ENCODE measurements at places on chromosomes 12 and 14. TPM values are rescaled to one million over a fixed set of nuclear protein-coding genes. Genes with fewer than 3 reads are reported as not detected.

The RIPK3 gene
- 9.9 TPM for total RNA-seq

The KRT83 gene
- total RNA-seq: not detected

The PIWIL1 gene
- total RNA-seq: not detected

The GUCY2C gene
- total RNA-seq: not detected

The MYH6 gene
- not detected for total RNA-seq

The ADGRD1 gene
- 2.3 TPM for total RNA-seq

The PHETA1 gene
- total RNA-seq: 2.7 TPM

The CMKLR1 gene
- 0.52 TPM for total RNA-seq

The ZDHHC17 gene
- total RNA-seq: 75.5 TPM

The KLRF1 gene
- 27.0 TPM for total RNA-seq

The SAMD4A gene
- 2.0 TPM for total RNA-seq

The ETFRF1 gene
- total RNA-seq: 67.5 TPM

The NEK9 gene
- total RNA-seq: 33.3 TPM

The MAP1LC3B2 gene
- 1.9 TPM for total RNA-seq

The REP15 gene
- not detected for total RNA-seq

The SELPLG gene
- 36.8 TPM for total RNA-seq

The SERPINA3 gene
- not detected for total RNA-seq

The RNASE3 gene
- total RNA-seq: 2.2 TPM

The IRAK3 gene
- total RNA-seq: 57.5 TPM

The VWF gene
- 0.63 TPM for total RNA-seq

The LTBP2 gene
- 0.42 TPM for total RNA-seq

The TAS2R43 gene
- total RNA-seq: not detected

The KLRK1 gene
- total RNA-seq: 41.9 TPM

The IL31 gene
- not detected for total RNA-seq

The PMCH gene
- total RNA-seq: not detected

The RFX4 gene
- total RNA-seq: not detected

The KRT85 gene
- not detected for total RNA-seq

The PAPLN gene
- 0.31 TPM for total RNA-seq

The INF2 gene
- 21.6 TPM for total RNA-seq
